ENCODE measurements at places on chromosomes 3 and 15. TPM values are rescaled to one million over a fixed set of nuclear protein-coding genes. Genes with fewer than 3 reads are reported as not detected.

DNA sequence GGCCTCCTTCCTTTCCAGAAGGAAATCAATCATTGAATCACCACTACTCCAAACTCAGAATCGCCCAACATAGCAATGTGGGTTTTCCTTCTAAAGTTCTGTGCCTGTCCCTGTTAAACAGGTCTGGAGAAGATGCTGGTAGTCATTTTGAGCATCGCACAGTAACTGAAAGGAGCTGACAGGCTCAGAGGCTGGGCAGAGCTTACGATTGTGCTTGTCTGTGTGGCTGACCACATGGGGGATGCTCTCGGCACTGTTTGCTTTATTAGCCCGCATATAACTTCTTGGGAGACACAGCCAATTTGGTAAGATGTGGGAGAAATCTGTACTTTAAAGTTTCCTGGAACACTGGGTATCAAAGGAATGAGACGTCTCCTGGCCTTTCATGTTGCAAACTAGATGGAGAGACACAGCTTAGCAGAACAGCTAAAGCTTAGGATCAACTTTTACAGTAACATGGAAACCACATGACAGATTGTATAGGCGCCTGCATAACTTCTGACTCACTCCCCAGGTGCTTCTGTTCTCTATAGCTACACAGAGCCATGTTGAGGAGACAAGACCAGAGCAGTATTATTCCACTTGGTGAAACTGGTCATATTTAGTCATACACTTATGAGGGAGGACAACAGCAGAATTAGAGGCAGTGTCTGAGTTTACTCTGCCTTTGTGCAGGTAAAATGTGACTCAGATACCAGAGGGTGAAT is 374.1 kb downstream of the RORA start:
- ATAC-seq, result peak; percentile 98

DNA sequence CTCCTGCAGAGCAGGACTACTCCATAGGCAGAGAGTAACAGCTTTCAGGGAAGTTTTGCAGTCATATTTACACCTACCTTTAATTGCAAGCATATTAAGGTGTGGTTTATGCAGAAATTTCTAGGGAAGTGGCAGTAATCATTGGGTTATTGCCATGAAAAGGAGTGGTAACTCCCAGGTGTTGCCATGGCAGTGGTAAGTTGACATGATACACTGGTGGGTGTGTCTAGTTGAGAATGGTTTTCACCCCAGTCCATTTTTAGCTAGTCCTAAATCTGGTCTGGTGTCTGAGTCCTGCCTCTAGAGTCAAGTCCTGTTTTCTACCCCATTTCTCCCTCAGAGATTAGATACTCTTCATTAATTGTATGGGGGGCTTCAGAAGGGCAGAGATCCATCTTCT is 128.4 kb upstream of the GMNC start:
- no peak for ATAC-seq

GRCh38 chr3:174777813-174778212 is 81.3 kb upstream of the NAALADL2 start:
- ATAC-seq, result no peak

GRCh38 chr3:4830586-4830914 is 148.7 kb upstream of the BHLHE40 start:
- no peak for ATAC-seq

GRCh38 chr15:87354661-87355410 is 901.7 kb downstream of the NTRK3 start:
- no peak for ATAC-seq

- no peak for ATAC-seq
These were observed 1.4 kb downstream of the STARD9 start for GRCh38 chr15:42576776-42577175.

Gene ZNF660
- total RNA-seq, result not detected

Gene PDCD10
- total RNA-seq, result 83.9 TPM

Gene CD276
- 0.95 TPM for total RNA-seq

Gene MYL3
- not detected for total RNA-seq

Gene GOLGA6L10
- 1.2 TPM for total RNA-seq

All from activated T-helper 17 cell treated with anti-CD3 and anti-CD28 coated beads, Interleukin-2, amount 50 U/mL, for 72 hours (primary cell).